ENCODE measurements at places on chromosomes 3 and 15.

GRCh38 chr3:40308725-40309417, 636 bp upstream of the EIF1B start:
- no peak for DNase-seq

DNA sequence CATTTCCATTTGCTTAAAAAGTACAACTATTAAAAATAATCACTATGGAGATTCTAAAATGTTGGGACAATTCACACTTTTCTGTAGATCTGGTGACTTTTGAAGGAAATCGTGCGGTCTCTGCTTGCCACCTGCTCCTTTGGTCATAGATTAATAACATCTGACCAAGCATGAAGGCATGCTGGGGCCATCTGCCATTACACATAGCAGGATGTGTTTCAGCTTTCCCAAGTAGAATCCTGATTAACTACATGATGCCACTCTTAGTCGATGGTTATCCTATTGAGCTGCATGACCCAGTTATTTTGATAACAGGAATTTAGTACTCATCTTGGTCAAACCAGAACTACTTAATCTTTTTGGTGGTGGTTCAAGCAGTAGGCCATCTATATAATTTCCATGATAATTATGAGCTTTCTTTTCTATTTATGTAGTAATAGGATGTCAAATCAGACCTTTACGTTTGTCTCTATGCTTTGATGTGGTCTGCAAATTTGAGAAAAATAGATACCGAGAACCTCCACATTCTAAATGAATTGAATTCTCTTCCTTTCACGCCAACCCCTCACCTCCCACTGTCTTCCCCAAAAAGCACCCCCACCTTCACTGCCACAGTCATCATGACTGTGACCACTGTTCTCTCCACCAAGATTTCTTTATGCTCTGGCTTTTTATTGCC, 158.1 kb downstream of the DIPK2A start:
- no peak for DNase-seq

DNA sequence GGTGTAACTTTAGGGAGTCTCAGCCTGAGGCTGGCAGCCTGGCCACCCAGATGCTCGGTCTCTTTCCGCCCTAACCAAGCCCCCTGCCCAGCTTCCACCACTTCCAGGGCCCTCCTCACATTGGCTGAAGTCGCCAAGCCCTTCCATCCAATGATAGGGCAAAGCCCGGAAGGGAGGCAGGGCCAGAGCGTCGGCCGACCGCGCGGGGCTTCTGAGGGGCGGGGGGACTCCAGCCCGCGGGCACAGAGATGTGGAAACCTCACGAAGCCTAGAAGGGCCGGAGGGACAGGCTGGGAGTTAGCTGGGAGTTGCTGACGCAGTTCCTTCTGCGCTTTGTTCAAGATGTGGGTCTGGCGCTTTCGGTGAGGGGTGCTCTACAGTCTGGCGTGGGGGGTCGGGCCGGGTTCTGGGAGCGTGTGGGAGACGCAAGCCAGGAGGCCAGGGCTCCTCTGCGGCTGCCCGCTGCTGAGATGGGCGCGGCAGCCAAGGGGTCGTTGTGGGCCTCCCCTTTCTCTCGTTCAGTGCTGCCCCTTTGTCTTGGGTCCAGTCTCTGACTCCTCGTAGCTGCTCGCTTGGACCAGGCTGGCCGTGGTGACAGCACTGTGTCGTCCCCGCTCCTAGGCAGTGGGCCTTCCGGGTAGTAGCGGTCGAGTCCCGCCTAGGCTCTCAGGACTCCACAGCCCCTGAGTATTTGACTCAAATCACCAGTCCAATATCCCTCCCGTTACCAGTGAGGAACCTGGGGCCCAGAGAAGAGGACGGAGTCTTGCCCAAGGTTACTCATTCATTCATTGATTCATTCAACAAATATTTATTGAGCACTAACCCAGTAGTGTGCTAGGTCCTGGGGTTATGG, at the start of gene ZNF660:
TSS of gene ZNF660 (plus strand) at position 319 of the 856 bp plus-strand sequence. CDS start 9,230 bp downstream, outside the sequence.
- no peak for DNase-seq

DNA sequence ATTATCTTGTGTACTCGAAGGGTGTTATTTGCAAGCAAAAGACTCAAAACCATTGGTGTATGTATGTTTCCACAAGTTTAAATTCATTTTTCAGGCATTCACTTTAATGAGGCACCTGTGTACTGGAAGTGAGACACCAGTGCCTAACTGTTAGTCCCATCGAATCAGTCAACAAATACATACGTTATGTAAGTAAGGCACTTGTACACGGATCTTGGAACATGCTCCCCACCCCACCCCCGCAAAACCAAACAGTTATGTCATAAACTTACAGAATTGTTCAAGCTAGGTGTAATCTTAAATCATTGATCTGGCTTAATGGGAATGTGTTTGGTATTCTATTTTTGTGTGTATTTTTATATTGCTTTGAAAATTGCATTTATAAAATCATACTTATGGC, 17.1 kb downstream of the LRRC28 start:
- DNase-seq = no peak

- DNase-seq = no peak
Measured at GRCh38 chr15:51841406-51842040, 12.1 kb downstream of the TMOD3 start.

- no peak for DNase-seq
Measured at GRCh38 chr3:70090322-70090913, 90.9 kb downstream of the SAMMSON start.

DNA sequence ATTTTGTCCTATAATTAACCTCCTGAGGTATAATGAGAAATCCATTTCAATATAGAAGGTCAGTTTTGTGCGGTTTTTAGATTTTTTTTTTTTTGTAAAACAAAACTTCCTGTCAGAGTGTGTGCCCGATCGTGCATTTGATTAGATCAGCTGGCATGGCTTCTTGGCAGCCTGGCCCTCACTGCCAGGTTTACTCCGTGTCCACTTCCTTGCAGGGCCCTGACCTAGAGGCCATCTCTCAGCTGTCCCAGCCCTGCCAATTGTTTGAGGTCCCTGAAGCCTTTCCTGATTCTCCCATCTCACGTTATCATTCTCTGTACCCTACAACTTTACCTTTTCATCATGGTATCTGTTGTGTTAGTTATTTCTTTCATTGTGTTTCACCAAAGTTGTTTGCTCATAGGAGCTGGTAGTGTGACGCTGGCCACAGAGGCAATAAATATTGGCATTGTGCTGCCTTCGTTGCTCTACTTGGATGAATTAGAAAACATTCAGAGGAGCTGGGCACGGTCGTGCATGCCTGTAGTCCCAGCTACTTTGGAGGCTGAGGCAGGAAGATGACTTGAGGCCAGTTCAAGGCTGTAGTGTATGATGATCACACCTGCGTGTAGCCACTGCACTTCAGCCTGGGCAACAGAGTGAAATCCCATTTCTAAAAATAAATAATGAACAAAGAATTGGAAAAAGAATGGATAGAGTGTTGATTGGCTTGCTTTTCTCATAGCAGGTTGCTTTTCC, 202.0 kb downstream of the GHSR start:
- DNase-seq = no peak

DNA sequence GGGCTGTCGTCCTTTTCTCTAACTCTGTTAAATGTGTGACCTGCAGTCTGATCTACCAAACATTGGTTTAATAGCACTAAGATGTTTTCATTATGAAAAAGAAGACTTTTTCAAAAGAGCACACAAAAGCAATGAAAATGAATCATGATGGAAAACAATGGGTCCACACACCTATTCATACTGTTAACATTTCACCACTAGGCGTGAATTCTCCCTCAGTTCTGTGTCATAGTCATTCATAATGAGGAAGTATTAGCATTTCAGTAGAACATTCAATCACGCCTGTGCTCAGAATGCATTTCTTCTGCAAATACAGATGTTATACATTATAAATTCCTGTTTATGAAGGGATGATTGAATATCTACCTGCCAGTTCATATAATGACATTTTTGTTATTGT, 35.9 kb downstream of the EIF4E3 start:
- no peak for DNase-seq

GRCh38 chr3:112000966-112001365, 2.2 kb downstream of the TAGLN3 start:
- DNase-seq = no peak

DNA sequence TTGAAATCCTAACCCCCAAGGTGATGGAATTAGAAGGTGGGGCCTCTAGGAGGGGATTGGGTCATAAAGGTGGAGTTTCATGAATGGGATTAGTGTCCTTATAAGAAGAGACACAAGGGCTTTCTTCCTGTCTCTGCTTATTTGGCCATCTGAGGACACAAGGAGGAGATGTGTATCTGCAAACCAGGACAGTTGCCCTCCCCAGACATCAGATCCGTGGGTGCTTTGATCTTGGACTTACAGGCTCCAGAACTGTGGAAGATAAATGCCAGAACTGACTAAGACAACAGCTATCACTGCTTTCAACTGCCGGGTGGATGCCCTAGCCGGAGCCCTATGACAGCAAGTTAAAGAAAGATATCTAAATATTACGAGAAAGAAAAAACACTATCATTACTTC, 94.4 kb downstream of the CHRNA7 start:
- DNase-seq = no peak

Measured in CD4-positive, CD25-positive, alpha-beta regulatory T cell (primary cell).